ENCODE measurements at places on chromosomes 1 and 21.

GRCh38 chr1:223041481-223041880, 101.6 kb downstream of the TLR5 start:
- DNase-seq: no peak

DNA sequence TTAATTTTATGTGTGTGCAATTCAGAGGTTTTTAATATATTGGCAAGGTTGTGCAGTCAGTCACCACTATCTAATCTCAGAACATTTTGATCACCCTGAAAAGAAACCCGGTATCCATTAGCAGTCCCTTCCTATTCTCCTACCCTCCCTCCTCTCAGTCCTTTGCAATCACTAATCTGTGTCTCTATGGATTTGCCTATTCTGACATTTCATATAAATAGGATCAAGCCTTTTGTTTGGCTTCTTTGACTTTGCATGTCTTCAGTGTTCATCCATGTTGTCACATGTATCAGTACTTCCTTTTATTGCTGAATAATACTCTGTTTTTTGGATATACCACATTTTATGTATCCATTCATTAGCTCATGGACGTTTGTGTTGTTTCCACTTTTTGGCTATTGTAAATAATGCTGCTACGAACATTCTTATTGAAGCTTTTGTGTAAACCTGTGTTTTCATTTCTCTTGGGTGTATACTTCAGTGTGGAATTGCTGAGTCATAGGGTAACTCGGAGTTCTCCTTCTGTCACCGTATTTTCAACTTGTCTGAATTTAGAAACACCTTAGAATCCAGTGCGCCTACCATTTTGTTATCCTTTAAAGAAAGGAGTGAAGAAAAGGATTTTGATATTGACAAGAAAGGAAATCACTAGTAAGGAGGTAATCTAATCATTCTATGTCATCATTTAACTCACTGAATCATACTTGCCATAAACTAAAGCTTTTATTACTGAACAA, 3.4 kb downstream of the CEP85 start:
- DNase-seq: no peak

- peak; percentile 36 for DNase-seq
Observed at GRCh38 chr1:180912211-180912800, 391 bp upstream of the KIAA1614 start.

DNA sequence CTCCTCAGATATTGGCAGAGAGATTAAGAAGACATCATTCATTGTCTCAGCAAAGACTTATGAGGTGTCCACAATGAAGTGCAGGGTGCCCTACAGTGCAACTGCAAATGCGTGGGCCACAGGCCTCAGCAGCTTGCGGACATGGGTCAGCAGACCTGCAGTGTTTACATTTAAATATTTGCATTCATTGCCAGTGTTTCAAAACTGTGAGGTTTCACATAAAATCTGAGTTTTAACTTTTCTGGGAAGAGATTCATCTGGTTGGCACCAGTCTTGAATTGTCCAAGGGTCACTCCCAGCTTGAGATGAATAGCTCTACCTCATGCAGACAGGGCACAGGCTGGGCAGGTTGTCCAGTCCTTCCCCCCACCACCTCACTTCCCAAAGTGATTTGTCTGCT, 286.8 kb upstream of the DUSP10 start:
- no peak for DNase-seq

GRCh38 chr1:27103498-27103897, 51.4 kb downstream of the SLC9A1 start:
- no peak for DNase-seq

GRCh38 chr1:167924543-167925231, 10.8 kb upstream of the ADCY10 start:
- DNase-seq: no peak

Measured in endothelial cell (in vitro differentiated cells).